Stimulated activated CD8-positive, alpha-beta memory T cell treated with anti-CD3 and anti-CD28 coated beads, Interleukin-4, amount 100 ng/mL, for 1 hour (primary cell): ENCODE measurements at places on chromosomes 11 and 22.

GRCh38 chr22:41847300-41847699 is 14.4 kb downstream of the SREBF2 start:
- no peak for DNase-seq

DNA sequence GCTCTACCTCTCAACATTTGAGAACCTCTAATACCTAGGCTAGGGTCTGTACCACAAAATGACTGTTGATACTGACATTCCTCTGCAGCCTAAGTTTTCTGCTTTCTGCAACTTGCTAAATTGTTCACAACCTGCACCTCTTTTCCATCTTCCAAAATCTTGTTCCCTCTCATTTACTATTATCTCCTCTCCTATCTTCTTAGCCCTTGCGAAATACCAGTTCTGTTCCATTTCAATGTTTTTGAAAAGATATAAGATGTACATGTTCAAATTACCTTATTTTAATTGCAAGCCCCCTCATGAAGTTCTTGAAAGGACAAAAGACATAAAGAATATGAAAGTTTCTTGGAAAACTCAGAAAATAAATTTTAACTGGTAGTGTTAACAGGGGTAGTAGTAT is 72.3 kb downstream of the FAM168A start:
- no peak for DNase-seq

DNA sequence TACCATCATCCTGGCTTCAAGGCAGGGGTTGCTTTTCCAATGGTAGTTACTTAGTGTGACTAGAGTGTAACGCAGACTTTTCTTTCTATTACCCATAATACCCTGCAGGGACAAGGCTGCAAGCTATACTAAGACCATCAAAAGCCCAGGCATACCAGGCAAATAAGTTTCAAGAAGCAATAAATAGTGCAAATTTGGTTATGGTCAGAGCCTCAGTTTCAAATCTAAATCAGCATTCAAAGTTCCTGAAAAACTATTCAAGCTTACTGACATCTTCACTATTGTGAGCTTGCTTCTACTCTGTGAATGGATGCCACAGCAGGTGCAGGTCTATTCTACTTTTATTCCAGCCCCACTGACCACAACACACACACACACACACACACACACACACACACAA is 2.5 kb upstream of the HBB start:
- DNase-seq, result no peak

DNA sequence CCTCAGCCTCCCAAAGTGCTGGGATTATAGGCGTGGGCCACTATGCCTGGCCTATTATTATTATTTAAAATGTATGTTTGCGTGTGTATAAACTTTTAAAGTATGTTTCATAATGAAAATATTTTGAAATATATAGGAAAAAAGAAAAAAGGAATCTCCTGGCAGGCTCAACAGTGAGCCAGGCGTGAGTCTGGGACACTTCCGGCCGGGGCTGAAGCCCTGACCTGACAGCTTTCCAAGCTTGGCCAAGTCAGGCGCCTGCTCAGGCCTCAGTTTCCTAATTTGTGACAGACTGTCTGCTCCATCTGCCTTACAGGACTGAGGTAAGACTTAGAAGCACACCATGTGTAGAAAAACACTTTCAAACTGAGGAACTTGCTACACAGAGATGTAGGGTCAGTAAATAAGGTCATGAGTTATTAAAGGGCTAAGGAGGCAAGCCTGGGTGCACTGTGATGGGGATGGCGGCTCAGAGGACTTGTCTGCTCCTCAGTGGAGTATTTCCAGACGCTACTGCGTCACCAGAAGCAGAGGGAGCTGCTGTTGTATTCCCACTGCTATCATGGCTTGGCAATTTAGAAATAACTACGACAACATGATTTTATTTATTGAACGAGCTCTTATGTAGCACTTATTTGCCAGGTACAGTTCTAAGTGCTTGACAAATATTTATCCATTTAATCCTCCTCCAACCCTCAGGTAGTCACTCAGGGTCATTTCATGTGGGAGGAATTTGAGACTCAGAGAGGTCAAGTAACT is 100.1 kb downstream of the PRR5L start:
- DNase-seq, result no peak

- DNase-seq, result no peak
Observed at GRCh38 chr11:63920939-63921417, 4.0 kb upstream of the RCOR2 start.

- peak; percentile 39 for DNase-seq
Observed at GRCh38 chr11:60971520-60971919, at the start of gene CD6. CD6 (plus strand) TSS chr11:60971680; CDS start chr11:60971866, 186 bp downstream.

GRCh38 chr11:86117712-86118063 is 48.8 kb upstream of the PICALM start:
- DNase-seq, result no peak

- DNase-seq, result no peak
Observed at GRCh38 chr11:34308913-34309585, 48.8 kb downstream of the ABTB2 start.

DNA sequence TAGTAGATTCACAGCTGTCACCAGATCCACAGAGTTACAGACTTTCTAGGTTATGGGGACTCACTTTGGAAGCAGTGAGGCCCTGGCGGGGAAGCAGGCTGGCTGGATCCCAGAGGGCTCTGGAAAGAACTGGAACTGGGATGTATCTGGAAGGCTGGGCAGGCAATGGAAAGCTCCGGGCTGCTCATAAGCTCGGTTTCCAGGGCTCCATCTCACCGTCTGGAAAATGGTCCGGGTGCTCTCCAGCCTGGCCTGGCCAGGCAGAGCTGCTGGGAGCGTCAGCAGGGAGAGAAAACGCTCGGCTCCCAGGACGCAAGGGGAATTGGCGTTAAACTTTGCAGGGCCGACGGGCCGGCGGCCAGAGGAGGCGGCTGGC is 335 bp upstream of the SEZ6L start:
- no peak for DNase-seq

GRCh38 chr22:26889802-26890201 is 232.4 kb downstream of the MIAT start:
- no peak for DNase-seq

DNA sequence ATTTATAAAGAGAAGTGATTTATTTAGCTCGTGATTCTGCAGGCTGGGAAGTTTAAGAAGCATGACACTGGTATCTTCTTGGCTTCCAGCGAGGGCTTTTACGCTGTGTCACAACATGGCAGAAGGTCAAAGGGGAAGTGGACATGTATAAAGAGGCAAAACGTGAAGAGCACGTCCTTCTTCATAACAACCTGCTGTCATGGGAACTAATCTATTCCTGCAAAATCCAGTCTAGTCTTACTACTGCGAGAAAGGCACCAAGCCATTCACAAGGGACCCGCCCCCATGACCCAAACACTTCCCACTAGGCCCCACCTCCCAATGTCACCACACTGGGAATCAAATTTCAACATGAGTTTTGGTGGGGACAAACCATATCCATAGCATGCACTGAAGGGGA is 58.3 kb downstream of the AMOTL1 start:
- no peak for DNase-seq

DNA sequence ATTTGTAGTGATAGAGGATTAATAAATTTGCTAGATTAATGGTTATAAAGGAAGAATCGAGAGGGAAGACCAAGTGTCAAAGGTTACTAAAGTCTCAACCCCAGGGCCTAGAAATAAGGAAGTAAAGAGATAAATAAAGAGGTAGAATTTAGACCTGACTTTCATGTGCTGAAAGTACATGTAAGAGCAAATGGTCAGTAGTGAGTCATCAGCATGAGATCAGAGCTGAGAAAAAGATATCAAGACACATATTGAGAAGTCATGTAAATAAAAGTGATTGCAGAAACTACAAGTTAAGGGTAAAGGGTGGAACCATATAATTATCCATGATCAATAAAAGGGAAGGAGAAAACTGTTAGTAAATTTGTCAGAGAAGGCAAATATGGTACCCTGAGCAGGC is 1.4 kb upstream of the OR8B8 start:
- no peak for DNase-seq

DNA sequence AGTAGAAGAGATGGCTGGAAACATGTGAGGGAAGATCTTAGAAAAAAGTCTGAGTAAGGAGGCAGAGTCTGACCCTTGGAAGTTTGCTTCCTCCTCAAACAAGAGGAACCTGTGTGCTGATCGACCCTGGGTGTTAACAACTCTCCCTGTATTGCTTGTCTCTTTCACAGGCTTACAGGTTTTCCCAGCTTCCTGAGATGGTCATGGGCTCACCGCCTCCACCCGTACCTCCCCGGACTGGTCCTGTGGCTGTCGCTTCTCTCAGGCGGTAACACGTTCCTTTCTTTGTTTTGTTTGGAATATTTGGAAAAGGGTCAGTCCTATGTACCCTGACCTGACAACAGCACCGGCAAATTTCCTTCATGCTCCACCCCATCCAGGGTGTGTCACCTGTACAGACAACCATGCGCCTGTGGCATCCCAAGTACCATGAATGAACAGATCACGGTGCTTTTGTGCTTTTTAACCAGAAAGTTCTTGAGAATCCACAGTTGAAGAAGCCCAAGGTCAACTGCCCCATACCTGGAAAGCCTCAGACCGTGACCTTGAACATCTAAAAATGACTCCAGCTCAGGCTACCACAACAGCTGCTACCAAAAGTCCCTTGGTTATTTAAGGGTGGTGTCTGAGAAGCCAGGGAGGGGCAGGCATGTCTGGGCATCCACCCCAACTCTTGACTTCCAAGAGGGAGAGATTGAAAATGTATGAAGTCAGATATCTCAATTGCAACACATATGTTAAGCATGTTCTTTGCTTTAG is 44.6 kb downstream of the C11orf91 start:
- no peak for DNase-seq

DNA sequence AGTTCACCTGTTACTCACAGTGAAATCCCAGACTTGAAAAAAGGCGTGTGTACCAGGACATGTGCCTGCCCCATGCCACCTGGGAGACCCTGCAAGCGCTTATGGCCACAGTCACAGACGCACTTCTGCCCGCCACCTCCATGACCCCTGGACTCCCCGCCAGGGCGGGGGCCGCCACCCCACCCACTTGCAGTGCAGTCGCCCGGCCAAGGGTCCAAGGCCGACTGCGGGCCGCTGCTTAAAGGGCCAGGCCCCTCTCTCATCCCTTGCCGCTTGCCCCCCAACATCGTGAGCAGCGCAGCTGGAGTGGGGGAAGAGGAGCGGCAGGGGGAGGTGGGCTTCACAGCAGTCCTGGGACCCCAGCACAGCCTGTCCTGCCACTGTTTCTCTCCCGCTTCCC is 10.8 kb downstream of the DUSP8 start:
- no peak for DNase-seq

GRCh38 chr11:19316434-19316833 is 75.7 kb upstream of the E2F8 start:
- DNase-seq, result no peak

- no peak for DNase-seq
Observed at GRCh38 chr11:119847853-119848252, 118.9 kb upstream of the NECTIN1 start.

GRCh38 chr22:34783436-34783835 is 282.5 kb upstream of the ISX start:
- no peak for DNase-seq

DNA sequence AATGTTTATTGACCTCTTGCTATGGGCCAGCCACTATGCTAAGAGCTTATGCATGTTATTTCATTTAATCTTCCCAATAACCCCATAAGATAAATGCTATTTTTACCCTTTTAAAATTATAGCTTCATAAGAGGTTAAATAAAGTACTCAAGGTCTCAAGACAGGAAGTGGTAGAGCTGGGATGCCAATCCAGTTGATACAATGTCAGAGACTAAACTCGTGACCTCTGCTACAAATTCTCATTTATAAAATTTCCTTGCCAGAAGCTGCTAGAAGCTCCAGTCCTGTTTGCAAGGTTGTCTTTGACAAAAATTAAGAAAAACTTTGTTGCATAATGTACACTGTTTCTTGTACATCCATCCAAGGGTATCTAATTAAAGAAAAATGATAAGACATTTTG is 265.9 kb upstream of the MPPED2 start:
- DNase-seq, result no peak

DNA sequence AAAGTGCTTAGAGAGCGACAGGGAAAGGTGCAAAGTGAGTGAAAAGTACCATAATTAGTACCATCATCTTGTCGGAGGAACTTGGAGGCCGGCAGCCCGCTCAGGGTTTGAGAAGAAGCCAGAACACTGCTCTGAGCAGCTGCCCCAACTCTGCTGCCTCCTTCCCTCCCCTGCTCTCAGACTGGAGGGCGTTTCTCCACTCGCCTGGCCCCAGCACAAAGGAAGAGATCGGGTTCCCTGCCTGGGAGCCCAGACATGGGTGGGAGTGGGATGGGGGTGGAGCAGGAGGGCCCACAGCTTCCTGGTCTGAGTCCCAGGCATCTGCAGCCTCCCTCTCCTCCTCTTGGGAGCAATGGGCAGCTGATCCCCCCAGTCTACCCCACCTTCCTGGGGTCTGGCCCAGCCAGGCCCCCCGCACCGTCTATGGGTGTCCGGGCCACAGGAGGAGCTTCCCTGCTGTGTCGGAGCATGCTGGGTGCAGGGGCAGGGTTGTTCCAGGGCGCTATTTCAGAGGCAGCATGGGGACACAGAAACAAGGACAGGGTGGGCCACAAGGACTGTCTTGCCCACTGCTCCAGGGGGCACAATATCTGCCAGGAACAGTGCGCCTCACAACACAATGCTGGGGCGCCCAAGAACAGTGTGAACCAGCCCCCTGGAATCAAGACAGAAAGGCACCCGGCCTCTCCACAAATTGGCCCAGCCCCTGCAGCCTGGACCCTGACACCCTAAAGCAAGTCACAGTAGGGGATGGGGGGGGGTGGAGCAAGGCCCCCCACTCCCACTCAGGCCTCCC is 4.8 kb downstream of the LIF start:
- DNase-seq, result no peak

GRCh38 chr22:49997932-49998717 is 14.4 kb downstream of the IL17REL start:
- no peak for DNase-seq

DNA sequence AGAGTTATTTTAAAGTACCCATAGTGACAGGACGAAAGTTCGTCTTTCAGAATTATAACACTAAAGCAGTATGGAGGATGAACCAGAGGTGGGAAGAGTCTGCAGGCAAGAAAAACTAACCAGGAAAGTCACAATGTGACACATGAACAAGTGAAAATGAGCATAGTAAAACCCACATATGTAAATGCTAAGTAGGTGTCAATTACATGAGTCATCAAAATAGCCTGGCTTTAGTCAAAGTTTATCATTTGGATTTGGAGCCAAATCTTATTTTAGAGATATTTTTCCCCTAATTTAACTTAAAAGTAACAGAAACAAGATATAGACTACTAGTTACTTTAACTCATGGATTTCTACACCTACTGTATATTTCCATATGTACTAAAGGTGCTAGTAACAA is 159.8 kb downstream of the GRIA4 start:
- DNase-seq, result no peak

GRCh38 chr11:9143721-9144120 is 52.3 kb upstream of the SCUBE2 start:
- no peak for DNase-seq

- no peak for DNase-seq
Observed at GRCh38 chr11:46520971-46521745, 72.7 kb downstream of the AMBRA1 start.

GRCh38 chr11:86459682-86460460 is 85.2 kb downstream of the CCDC81 start:
- no peak for DNase-seq

GRCh38 chr22:27799015-27799826 is 2.3 kb downstream of the MN1 start:
- no peak for DNase-seq
